HS-5 (cell line): ENCODE measurements at places on chromosomes 11 and 22.
A peak's percentile ranks its signal among the peaks of the same experiment; 100 is the strongest.

- DNase-seq: peak; percentile 40
Observed at GRCh38 chr11:113632981-113633380, 73.1 kb downstream of the TMPRSS5 start.

DNA sequence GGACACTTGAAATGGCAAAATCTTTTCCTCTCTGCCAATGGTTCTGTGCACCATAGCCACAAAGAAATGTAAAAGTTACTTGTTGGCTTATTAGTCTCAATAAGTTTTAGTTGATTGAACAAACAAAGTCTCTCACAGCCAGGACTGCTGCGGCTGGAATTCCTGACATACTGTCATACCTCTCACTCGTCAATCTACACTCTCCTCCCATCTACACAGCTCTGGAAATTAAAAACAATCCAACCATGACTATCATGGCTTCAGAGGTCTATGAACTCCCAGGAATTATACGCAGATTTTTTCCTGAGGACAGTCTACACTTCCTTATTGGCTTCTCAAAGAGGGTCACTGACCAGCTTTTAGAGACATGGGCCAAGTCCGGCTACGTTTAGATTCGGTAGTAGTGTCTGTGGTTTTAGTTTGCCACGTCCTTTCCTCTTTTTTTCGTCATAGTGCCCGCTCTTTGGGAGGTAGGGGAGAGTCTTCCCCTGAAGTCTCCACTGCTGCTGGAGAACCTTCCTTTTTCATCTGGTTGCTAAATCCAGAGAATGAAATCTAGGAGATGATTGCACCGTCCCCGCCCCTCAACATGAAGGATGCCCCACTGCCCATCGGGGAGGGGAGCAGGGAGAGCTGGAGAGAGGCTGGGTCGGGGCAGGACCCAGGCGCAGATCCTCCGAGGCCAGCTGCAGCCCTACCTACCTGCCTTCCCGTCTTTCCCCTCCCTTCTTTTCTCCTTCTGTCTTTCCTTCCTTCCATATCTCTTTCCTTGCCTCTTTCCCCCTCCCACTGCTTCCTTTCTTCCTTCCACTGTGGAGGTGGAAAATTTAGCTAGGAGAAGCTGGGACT, 1.0 kb upstream of the PLEKHB1 start:
- DNase-seq: no peak

- no peak for DNase-seq
Observed at GRCh38 chr22:43776081-43776670, 35.9 kb downstream of the EFCAB6 start.

GRCh38 chr22:48121984-48122383, 1359.5 kb downstream of the TBC1D22A start:
- no peak for DNase-seq

GRCh38 chr11:113549611-113550578, 74.7 kb upstream of the DRD2 start:
- DNase-seq: no peak

GRCh38 chr11:2139621-2140337, 590 bp upstream of the IGF2 start:
- no peak for DNase-seq

GRCh38 chr11:119121811-119122124, 388 bp downstream of the HINFP start:
- no peak for DNase-seq

- DNase-seq: no peak
Observed at GRCh38 chr11:111357150-111358037, 21.7 kb downstream of the POU2AF1 start.

DNA sequence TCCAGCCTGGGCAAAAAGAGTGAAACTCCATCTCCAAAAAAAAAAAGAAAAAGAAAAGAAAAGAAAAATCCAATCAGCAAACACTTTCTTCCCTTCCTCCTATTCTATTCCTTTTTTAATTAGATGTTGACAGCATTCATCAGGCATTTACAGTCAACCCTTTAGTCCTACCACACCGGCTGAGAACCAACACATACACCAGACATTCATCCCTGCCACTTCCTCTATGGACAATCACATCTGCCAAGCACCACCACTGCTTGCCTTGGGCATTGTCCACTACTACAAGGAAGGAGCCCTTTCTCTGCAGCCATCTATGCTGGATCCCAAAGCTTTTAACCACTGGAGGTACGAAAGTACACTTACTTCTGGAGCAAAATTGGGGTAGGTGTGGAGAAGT, 9.4 kb upstream of the SLN start:
- no peak for DNase-seq

GRCh38 chr22:44360668-44361381, 48.1 kb upstream of the SHISAL1 start:
- DNase-seq: no peak

GRCh38 chr11:127902382-127902781, 685.0 kb downstream of the ETS1 start:
- no peak for DNase-seq

- DNase-seq: no peak
Observed at GRCh38 chr11:13947379-13947778, 15.1 kb upstream of the SPON1 start.

DNA sequence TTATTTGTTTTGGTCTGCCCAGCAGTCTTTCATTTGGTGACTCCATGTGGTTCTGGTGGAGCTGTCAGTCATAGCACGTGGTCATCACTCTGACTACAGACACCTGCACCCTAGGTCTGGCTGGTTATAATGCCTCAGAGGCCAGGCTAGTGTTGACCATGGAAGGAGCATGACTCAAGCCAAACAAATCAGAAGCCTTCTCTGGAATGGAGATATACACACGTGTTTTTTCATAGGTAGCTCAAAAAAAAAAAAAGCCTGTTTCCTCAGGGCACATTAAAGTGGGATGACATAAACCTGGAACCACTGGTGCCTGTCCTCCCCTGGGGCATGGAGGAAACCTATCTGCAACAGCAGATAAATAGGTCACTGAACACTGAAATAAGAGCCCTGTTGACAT, 8.1 kb upstream of the PLAAT3 start:
- DNase-seq: no peak

DNA sequence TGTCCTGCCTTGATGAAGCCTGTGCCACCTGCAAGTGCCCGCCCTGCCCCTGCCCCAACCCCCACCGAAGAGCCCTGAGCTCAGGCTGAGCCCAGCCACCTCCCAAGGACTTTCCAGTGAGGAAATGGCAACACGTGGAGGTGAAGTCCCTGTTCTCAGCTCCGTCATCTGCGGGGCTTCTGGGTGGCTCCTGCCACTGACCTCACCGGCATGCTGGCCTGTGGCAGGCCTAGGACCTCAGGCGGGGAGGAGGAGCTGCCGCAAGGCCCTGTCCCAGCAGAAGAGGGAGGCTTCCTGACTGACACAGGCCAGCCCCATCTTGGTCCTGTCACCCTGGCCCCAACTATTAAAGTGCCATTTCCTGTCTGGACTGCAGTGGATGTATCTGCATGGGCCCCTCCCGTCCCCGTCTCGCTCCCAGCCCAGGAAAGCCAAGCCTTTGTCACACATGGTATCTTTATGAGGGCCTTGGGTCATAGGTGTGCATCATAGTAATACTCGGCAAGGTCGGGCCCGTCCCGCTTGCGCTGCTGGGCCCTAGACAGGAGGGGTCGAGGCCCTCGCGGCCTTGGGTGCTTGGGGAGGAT, 882 bp downstream of the FREY1 start:
- no peak for DNase-seq

GRCh38 chr22:39003165-39003638, 10.9 kb upstream of the APOBEC3C start:
- peak; percentile 73 for DNase-seq

DNA sequence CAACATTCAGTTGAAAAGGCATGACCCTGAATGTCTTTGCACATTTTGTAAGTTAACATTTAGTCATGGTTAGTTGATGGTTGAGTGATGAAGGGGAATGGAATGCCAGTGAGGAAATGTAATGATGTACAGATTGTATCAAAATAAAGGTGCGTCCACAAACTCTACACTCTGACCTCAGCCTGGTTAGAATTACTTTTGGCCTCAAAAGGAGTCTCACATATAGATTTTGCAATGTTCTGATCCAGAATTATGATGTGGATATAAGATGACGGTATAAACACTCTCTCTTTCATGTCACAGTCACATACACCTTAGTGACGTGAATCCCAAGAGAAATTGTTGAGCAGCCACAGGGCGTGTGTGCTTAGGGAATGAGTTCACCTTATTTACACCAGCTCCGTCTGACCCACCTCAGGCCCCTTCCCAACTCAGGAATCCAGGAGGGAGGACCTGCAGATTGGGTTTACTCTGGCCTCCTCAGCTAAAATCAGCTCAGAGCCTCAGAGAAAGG, 100.1 kb downstream of the RDX start:
- DNase-seq: peak; percentile 84

DNA sequence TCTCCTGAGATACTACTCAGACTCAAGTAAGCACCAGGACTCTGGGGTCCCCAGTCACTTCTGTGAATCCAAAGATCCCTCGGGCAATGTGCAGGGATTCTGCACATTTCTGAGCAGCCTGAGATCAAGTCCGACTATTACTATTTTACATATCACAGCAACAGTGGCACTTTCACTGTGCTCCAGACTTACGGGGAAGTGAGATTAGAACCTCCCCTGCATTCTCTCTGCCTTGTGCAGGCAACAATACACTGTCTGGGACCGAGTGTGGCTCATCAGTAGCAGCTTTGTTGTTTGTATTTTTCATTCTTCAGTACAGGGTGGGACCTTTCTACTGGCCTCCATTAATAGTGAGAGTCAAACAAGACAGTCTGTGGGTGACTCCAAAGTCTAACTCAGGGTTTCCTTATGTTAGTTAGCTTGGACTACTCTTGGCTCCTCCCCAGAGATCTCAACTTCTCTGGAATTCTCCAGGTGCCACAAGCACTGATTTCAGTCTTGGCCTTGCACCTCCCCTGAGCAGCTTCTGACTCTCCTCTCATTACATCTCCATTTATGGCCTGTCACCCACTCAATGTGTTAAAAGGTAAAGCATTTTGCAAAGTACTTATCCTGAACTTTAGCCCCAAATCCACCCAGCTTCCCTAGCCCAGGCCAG, 76.2 kb upstream of the TOP3B start:
- DNase-seq: no peak

- no peak for DNase-seq
Observed at GRCh38 chr11:106061249-106061784, 15.8 kb downstream of the KBTBD3 start.

- no peak for DNase-seq
Observed at GRCh38 chr11:94768602-94769541, 716 bp downstream of the AMOTL1 start.

DNA sequence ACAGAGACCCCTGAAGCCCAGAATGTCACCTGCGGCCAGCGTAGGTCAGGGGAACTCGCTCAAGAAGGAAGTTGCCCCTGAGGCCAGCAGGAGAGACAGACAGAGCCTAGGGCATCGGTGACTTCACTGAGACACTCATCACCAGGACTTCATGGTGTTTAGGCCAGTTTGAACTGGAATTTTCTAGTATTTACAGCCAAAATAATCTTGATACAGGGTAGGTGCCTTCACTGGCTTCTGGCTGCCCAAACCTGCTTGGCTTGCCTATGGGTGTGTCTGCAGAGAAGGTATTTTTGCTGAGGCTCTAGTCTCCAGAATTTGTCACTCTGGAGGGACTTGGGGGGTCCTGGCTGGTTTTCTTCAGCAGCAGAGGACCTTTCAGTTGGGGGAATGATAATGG, 86.6 kb downstream of the FBXO7 start:
- no peak for DNase-seq

GRCh38 chr22:47626428-47627390, 864.3 kb downstream of the TBC1D22A start:
- no peak for DNase-seq

DNA sequence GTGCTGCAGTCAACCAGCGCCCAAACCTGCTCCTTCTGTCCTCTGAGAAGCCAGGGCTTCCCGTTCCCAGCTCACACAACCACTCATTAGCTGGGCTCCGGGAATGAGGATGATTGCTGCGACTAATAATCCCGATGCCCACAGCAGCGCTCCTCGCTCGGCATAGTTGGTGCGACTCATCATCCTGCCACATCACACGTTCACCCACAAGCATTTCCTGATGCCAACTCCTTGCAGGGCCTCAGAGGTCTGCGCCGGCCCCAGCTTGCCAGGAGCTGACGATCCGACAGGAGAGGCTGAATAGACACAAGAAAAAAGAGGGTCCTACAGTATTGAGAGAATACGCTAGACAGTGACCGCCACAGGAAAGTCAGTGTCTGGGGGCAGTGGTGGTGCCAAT, 10.6 kb upstream of the CSNK1E start:
- DNase-seq: peak; percentile 72

GRCh38 chr11:12625438-12626071, 48.7 kb upstream of the TEAD1 start:
- peak; percentile 92 for DNase-seq
